Cardiac muscle cell (in vitro differentiated cells and primary cell): ENCODE measurements at places on chromosomes 3 and 15.

- DNase-seq, result no peak
Measured at GRCh38 chr15:81223346-81223971, 26.8 kb downstream of the IL16 start.

- no peak for DNase-seq
Measured at GRCh38 chr3:39347586-39347876, 18.0 kb downstream of the CCR8 start.

- no peak for DNase-seq
Measured at GRCh38 chr3:71707595-71707994, 17.6 kb downstream of the EIF4E3 start.

GRCh38 chr15:47415539-47415971, 301.8 kb upstream of the SEMA6D start:
- peak; percentile 27 for DNase-seq

DNA sequence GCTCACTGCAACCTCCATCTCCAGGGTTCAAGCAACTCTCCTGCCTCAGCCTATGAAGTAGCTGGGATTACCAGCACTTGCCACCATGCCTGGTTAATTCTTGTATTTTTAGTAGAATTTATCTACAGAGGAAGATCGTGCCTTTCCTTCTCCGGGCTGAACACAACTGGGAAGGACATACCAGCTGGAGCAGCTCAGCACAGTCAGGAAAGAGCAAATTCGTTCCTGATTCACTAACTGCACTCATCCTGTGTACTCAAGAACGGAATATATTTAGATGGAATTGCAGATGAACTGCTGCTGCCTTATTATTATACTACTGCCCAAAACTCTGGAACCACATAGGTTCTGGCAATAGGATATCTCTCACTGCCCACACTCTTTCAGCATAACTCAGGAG, 27.1 kb upstream of the P4HTM start:
- DNase-seq, result no peak

DNA sequence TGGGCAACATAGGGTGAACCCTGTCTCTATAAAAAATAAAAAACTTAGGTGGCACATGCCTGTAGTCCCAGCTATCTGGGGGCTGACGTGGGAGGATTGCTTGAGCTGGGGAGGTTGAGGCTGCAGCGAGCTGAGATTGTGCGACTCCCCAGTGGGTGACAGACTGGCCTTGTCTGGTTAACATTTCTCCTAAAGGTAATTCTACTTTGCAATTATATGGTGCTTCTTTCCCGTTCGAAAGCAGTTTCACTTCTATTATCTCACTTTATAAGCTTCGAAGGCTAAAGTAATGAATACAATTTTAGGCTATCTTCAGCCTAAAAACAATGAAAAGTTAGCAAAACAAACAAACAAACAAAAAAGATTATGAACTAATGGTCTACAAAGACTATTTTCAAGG, 35.3 kb downstream of the COMMD2 start:
- DNase-seq, result no peak

DNA sequence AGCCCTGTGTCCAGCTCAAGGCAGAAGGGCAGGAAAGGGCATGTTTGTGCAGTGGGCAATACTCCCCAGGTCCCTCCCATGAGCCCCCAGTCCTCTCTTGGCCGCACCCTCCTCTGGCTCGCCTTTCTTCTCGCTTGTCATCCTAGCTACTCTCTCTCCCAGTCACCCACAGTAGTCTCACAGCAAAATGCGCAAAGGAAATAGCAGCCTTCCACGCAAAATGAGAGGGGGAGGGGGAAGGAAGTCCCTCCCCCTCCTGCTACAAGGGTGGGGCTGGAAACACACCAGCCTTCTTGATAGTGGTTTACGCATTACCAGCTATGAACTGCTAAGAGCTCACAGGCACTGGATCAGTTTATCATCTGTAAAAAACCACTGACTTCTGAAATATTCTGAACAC, 83.8 kb downstream of the GADL1 start:
- no peak for DNase-seq

GRCh38 chr3:154851644-154852043, 228.5 kb upstream of the MME start:
- DNase-seq, result no peak

DNA sequence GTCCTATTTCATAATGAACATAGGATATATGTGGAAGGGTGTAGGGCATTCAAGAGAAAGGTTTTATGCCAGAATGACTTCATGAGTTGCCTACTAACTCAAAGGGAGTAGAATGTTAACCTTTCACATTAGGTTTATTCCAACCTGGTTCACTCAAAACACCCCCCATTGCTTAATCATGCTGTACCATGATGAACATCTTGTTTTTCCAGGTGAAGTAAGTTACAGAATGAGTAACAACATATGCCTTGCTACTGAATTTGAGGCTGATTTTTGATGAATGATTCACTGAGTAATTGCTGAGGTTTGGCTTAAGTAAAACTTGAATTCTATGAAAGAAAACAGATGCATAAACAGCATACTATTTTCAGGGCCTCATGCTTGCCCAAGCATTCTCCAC, 5.9 kb upstream of the CLDN16 start:
- DNase-seq, result peak; percentile 11

DNA sequence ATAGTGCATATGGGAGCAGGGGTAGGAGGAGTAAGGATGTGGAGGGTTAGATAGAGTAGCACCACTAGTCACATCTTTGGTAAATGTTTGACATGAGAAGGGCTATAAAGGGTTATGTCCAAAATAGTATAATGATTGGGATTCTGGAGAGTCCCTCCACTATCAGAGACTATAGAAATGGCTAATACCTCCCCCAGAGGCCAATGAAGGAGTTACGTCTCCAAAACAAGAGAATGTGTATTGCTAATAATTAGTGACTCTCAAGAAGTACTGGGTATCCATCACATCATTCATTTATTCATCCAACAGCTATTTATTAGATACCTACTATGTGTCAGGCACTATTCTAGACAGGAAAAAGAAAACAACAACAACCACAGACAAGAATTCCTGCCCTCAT, 203.7 kb upstream of the UMPS start:
- DNase-seq, result no peak

DNA sequence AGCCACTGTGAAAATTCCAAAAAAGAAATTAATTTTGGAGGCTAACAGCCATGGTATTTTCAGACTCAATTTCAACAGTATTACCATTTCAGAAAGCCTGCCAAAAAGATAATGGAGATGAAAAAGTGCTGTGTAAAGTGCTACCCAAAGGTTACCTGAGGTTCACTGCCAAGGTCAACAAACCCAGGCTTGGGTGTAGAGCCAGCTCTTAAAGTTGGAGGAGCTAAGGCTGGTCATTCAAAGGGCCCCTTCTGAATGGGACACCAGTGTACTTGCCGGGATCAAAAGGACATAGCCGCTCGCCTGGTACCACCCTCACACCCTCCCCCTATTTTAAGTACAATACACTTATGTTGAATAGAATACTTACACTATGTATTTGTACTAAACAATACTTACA, 64.5 kb downstream of the ETV5 start:
- DNase-seq, result no peak

- DNase-seq, result no peak
Measured at GRCh38 chr3:37601832-37602231, 259.8 kb upstream of the CTDSPL start.

- DNase-seq, result no peak
Measured at GRCh38 chr15:40944510-40945296, 8.6 kb upstream of the CHAC1 start.

- no peak for DNase-seq
Measured at GRCh38 chr15:65365229-65365628, 12.6 kb downstream of the IGDCC3 start.

DNA sequence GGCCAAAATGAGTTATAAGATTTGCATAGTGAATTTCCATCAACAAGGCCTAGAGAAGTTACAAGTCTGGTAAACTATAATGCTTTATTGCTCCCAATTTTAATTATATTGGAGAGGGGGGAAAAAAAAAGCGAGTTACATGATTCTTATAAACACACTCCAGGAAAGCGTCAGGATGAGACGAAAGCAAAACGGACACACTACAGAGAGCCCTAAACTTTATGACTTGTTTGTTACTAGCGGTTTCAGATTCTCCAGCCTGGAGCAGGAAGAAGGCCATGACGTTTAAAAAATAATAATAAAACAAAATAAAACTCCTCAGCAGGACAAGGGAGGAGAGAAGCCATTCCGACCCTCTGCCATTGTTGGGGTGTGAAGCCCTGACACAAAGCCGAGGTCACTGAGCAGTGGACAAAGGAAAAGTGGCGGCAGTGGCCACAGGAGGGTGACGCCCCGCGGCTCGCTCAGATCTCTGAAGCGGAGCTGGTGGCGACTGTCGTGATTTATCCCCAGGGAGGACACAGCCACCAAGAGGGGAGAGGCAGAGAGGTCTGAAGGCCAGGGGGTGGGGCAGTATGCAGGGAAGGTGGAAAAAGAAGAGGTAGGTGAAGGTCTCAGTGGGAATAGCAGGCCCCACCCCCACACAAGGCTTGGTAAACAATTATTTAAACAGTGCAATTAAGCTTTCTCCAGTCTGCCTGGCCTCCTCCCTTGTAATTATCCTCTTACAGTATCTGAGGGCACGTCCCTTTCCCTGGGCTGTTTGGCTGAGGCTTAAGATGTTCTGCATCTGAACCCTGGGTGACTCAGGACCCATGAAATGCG, 45.3 kb downstream of the ADAMTS9 start:
- DNase-seq, result no peak

GRCh38 chr3:163919154-163919553, 1159.1 kb downstream of the SI start:
- no peak for DNase-seq

DNA sequence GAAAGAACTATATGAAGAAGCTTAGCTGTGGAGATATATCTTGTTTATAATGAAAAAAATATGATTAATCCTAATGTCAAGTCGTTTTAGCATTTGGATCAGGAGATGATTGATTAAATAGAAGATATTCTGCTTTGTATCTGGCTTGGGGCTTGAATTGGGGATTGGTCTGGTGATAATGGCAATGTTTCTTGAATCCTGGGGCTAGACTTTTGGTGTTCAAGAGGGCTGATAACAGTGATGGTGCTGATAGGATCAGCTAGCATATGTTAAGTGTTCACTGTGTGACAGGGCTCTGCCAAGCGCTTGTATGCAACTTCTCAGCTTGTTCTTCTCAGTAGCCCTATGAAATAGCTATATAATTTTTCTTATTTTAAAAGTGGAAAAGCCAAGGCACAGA, 20.2 kb downstream of the CNOT10 start:
- DNase-seq, result no peak

- DNase-seq, result no peak
Measured at GRCh38 chr3:133169331-133170068, 131.3 kb downstream of the TMEM108 start.

DNA sequence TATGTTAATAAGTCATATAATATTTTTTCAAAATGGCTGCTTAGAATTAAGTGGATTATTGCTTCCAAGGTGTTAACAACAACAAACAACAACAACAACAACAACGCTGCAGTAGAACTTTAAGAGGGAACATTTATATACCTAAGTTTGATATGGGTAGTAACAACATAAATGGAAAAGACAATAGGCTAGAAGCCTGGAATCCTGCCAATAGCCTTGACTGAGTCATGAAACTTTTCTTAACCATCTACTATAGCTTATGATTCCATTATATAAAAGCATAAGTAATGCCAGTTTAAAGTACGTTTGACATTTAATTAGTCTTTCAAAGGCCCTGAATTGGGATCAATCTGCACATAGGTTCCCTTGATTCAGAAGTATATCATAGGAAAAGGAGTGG, 31.2 kb downstream of the SATB1 start:
- peak; percentile 41 for DNase-seq

DNA sequence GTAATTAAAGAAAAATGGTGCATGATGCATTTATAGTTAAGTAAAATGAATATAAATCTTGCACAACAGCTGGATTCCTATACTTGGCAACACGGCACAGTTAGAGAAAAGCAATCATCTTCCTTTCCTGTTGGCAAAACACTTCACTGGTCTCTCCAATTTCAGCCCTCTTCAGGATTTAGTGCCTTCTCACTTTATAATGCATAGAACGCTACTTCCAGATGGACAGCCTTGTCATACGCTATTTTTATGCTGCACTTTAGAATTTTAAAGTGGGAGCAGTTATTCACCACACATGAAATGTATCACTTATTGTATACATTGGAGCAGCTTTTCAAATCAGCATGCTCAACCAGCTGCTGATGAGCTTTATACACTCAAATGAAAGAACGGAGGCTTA, 194.4 kb upstream of the GBE1 start:
- DNase-seq, result peak; percentile 1

GRCh38 chr15:77039217-77039533, 31.7 kb downstream of the TSPAN3 start:
- no peak for DNase-seq

- no peak for DNase-seq
Measured at GRCh38 chr3:1019157-1019556, 73.7 kb upstream of the CNTN6 start.

GRCh38 chr3:107953722-107954121, 137.1 kb downstream of the CD47 start:
- no peak for DNase-seq

DNA sequence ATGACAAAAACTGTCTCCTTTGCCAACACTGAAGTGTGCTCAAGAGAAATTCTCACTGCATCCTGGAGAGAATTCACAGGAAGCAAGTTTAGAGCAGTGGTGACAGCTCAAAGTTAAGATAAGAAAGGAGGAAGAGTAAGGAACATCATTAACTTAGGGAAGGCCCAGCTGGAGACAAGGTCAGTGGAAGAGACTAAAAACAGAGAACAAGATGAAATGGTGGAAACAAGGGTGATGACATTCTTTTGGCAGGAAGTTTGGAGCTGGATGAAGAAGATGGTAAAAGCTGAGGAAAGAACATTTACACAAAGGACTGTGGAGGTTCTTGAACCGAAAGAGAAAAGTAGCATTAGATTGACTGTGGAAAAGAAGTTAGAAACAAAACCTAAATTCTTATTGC, 6.7 kb upstream of the SUCLG2 start:
- DNase-seq, result no peak

GRCh38 chr3:167657684-167658225, 4.0 kb upstream of the WDR49 start:
- DNase-seq, result no peak

GRCh38 chr3:187223799-187224198, 26.5 kb downstream of the RTP1 start:
- DNase-seq, result no peak

DNA sequence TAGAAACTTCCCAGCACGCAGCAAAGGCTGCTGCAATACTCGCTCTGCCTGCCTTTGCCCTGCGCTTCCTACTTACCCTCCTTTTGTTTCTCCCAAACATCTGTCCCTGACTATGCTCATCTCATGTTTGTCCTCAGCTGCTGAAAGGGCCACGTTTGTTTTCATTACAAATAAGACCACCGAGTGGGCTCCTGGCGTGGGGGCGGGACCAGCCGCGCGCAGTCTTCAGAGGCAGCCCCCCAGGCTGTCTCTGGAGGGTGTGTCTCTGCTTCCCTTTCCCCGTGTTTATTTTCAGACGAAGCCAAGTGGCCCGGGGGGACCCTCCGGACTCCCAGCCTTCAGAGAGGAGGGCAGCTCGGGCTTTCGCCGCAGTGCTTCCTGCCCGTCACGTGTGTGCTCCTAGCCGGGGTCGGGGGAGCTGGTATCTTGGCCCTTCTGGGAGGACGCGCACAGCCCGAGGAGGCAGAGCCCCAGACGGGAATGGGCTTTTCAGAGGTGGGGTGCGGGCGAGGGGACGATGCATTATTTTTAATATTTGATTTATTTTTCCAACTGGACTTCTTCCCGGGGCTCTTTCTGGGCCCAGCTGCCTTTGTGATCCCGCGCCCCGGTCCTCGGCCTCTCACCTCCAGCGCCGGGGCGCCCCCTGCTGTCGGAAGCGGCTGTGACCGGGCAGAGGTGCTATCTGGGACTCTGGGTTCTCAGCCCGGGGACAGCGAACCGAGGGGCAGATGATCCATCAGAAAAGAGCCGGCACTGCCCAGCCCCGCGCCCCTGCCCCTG, 70.0 kb upstream of the CGNL1 start:
- DNase-seq, result peak; percentile 81

- no peak for DNase-seq
Measured at GRCh38 chr3:100975714-100976113, 17.5 kb downstream of the ABI3BP start.
